ENCODE measurements at places on chromosomes 11 and 22. TPM values are rescaled to one million over a fixed set of nuclear protein-coding genes. Genes with fewer than 3 reads are reported as not detected.
A peak's percentile ranks its signal among the peaks of the same experiment; 100 is the strongest.

DNA sequence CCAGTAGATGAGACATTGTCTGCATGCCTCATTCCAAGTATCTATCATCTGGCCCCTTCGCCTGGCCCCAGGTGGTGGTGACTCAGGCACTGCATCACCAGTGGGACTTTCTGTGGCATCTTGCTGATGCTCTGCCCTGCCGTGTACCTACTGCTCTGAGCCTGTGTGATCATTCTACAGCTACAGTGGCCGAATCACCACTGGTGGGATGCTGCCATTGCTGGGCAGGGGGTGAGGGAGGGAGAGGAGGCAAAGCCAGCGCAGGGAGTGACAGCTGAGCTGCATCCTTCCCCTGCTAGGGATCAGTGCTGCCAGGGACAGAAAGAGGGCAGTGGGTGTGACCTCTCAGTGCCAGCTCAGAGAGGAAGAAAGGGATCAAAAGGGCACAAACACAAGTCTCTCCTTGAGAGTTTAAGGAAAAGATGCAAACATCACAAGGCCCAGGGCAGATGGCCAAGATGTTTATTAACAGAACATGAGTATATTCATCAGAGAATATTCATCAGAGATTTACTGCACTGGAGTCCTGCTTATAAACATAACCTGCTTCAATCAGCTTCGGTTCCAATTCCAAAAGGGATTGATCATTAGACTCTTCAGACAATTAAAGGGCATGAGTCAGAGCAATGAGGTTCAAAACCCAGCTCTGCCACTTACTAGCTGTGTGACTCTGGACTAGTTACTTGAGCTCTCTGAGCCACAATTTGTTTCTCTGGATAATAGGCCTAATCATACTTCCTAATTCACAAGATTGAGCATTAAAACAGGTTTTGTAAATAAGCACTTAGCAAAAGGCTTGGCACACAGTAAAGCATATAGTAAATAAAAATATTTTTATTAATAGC lies 109.8 kb downstream of the NAT10 start:
- DNase-seq, result no peak

DNA sequence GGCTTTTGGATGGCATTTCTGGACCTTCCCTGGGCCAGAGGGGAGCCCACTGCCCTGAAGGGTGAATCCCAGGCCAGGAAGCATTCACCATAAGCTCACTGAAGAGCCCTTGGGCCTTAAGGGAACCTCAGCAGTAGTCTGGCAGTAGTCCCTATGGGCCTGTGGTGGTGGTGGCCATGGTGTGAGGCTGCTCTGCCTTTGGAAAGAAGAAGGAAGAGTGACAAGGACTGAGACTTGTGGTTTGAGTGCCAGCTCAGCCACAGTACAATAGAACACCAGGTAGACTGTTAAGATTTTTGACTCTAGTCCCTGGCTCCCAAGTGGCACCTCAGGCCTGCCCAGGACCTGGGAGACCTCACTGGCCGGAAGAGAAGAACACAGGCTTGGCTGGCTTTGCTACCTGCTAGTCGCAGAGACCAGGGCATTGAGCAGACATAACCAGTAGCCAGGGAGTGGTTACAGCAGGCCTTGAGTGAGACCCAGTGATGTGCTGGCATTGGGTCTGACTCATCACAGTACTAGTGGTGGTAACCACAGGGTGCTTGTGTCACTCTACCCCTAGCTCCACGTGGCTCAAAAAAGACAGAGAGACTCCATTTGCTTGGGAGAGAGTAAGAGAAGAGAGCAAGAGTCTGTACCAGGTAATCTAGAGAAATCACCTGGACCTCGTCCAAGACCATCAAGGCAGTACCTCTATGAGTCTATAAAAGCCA lies 259.8 kb upstream of the BLID start:
- no peak for DNase-seq

- peak; percentile 7 for DNase-seq
Measured at GRCh38 chr11:99154277-99154676, 133.5 kb downstream of the CNTN5 start.

DNA sequence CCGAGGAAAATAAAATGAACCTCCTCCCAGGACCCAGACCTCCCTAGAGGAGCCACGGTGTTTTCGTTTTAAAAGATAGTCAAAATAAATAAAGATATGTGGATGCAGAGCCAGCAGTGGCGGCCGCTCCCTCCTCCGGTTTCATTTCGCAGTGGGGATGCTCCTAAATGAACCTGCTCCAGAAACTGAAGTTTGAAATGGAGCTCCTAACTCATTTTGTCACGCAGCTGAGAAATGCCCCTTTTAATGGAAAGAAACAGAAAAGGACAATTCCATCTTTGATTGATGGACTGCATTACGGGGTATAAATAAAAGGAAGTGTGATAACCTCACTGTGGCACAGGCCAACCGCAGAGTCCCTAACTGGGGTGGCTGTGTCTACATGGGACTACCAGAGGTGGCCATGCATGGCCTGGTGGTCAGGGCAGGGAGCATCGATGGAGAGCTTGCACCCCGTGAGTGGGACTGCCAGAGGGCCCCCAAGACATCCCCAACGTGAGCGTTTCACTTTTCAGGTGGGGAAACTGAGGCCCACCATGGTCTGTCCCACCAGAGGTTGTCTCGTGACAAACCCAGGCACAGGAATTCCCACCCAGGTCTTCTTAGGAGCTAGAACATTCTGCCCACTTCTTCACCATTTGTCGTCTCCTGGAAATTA lies 426.6 kb downstream of the BRD1 start:
- DNase-seq, result no peak

GRCh38 chr11:92489826-92490399 lies 265.3 kb downstream of the FAT3 start:
- DNase-seq, result no peak

DNA sequence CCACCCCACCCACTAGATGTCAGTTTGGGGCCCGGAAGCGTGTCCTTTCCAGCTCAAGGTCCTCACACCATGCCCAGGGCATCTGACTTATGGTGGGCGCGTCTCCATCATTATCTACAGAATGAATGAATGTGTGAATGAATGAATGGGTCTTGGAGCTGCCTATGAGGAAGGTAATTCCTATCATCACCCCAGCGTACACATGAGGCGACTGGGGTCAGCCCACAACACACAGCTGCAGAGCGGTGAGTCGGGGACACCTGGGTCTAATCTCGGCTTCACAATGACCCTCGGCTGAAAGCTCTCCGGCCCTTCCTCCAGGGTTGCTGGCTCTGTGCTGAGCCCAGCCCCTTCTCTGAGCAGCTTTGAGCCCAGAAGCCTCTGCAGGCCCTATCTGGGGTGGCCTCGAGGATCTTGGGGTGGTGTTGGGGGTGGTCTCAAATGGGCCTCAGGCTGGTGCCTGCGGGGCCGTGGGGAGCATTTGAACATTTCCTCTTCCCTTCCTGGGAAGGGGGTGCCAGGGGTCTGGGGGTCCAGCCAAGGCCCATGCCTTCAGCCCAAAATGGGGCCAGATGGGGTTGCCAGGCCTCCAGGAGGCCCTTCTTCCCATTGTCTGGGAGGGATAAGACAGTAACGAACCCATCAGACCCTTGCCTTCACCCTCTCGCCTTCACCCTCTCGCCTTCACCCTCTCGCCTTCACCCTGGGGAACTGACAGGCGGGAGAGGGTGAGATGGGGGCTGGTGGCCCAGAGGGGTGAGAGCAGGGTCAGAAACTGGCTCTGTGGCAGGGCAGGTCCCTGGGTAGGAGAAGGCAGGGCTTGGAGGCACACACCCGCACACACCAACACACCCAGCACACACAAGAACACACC lies 82.4 kb downstream of the MYEOV start:
- peak; percentile 8 for DNase-seq

DNA sequence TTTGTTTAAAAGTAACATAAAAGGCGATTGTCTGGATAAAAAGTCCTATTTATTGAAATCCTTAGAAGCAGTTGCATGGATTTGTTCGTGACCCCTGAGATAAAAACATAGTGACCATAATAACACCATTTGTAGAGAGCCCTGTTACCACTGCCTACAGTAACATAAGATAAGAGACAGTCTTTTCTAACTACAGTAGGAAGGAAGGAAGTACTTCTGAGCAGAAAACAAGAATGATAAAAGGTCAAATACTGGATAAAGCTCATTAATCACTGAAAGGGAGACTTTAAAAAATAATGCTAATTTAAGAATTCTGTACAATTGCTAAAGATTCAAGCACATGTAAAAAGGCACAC lies 47.1 kb upstream of the SOX6 start:
- DNase-seq, result no peak

DNA sequence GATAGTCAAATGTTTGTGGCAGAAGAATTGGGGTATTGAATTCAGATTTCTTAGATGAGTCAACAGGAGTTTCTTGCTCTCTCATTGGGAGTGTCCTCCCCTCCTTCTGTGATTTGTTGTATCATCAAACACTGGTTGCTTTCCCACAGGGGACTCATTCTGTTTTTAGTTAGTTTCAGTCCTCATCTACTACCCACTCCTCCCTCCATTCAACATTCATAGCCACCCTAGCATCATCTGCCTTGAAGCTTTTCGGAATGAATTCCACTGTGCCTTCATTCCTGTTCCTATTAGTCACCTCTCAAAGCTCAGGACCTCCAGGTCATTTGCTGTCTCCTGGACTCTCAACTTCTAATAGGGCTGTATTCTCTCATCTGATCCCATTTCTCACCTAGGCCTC lies 31.5 kb upstream of the RAB38 start:
- no peak for DNase-seq

GRCh38 chr11:103681855-103682254 lies 354.6 kb upstream of the DDI1 start:
- no peak for DNase-seq

DNA sequence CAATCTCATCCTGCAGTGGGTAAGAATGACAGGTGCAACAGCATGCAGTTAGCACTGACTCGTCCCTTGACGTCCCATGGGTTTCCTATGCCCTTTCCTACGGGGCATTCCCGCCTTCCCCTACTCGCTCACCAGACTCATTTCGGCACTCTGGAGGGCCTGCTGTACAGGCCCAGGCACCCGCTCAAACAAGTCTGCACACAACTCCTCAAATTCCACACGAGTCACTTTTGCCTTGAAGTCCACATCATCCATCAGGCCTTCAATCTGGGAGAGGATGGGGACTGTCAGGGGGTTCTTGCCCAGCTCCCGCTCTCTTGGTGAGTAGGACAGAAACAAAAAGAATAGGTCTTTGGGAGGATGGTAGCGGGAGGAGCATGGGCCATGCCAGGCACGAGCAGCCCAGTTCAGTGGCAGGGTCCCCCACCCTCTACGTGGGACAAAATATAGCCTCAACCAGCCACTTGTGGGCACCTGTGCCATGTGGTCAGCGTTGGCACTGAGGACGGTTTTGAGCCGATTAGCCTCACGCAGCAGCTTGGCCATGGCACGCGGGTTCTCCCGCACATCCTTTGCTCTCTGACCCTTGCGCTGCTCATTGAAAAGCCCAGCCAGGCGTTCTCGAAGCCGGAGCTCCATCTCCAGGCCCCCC lies 4.7 kb downstream of the HYOU1 start:
- DNase-seq, result no peak

DNA sequence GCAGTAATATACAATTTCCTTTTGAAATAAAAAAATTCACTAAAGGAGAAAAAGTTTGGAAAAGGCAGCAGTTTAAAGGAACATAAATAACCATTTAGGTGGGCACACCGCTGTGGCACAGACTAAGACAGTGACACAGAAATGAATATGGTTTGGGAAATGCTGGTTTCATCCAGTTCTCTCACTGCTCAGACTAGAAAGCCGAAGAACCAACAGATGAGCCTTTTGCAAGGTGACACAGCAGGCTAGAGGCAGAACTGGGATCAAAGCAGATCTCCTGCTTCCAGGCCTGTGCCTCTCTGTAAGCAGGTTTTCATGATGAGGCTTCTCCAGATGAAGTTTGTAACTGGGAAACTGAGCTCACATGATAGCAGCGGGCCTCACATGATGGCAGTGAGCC lies 380.0 kb upstream of the NARS2 start:
- DNase-seq, result no peak

- peak; percentile 58 for DNase-seq
Measured at GRCh38 chr11:71236836-71237475, 15.4 kb downstream of the SHANK2 start.

DNA sequence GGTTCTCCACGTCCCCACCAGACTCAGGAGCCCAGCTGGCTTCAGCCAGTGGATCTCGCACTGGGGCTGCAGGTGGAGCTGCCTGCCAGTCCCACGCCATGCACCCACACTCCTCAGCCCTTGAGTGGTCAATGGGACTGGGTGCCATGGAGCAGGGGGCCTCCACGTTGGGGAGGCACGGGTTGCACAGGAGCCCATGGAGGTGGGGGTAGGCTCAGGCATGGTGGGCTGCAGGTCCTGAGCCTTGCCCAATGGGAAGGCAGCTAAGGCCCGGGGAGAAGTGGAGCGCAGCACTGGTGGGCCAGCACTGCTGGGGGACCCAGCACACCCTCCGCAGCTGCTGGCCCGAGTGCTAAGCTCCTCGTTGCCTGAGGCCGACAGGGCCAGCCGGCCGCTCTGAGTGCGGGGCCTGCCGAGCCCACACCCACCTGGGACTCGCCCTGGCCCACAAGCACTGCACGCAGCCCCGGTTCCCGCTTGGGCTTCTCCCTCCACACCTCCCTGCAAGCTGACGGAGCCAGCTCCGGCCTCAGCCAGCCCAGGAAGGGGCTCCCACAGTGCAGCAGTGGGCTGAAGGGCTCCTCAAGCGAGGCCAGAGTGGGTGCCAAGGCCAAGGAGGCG lies 258.5 kb upstream of the PDGFD start:
- no peak for DNase-seq

DNA sequence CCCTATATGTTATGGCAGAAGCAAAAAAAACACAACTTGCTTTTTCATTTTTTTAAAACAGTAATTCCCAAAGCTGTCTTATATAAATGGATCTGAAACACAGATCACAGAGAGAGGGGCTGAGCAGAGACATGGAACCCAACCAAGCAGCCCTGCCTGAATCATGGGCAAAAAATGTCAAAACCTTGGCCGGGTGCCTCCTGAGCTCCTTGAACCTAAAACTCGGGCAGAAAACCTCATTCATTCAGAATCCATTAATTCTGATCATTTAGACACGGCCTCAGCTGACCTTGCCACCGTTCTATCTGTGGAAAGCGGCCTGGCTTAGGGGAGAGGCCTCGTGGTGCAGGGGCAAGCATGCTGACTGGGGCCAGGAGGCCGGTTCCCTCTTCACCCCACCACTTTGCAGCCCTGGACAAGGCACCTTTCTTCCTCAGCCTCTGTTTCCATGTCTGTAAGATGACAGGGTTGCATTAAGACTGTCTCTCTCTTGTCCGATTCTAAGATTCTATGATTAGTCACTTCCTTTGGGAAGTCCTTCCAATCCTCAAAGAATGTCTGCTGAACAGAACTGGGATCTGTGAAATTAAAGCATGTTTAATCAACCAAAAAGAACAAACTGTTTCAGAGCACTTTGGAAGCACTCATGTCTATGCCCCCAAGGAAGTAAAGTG lies 26.0 kb downstream of the TENM4 start:
- DNase-seq, result no peak

- no peak for DNase-seq
Measured at GRCh38 chr22:27588268-27588667, 213.3 kb downstream of the MN1 start.

UPK2 gene
- not detected for total RNA-seq

TRIM49 gene
- total RNA-seq, result not detected

TPST2 gene
- 93.6 TPM for total RNA-seq

BDNF gene
- total RNA-seq, result 5.4 TPM

APOL4 gene
- 5.4 TPM for total RNA-seq

WNT7B gene
- total RNA-seq, result 5.2 TPM

OR2AG2 gene
- 0.59 TPM for total RNA-seq
